ENCODE measurements at places on chromosomes 11 and 22. TPM values are rescaled to one million over a fixed set of nuclear protein-coding genes. Genes with fewer than 3 reads are reported as not detected.

DCUN1D5 gene
- total RNA-seq = 106 TPM

KDM4E gene
- total RNA-seq = not detected

APOBEC3A gene
- total RNA-seq = not detected

KRTAP5-7 gene
- total RNA-seq = not detected

TSKU gene
- 42.9 TPM for total RNA-seq

LRRC4C gene
- 0.51 TPM for total RNA-seq

SEC14L6 gene
- total RNA-seq = 8.1 TPM

KIRREL3 gene
- total RNA-seq = 2.2 TPM

OR52E8 gene
- not detected for total RNA-seq

APOL5 gene
- total RNA-seq = not detected

TRIM6 gene
- total RNA-seq = 6.1 TPM

OR5B21 gene
- not detected for total RNA-seq

XRCC6 gene
- 331 TPM for total RNA-seq

GPR83 gene
- total RNA-seq = not detected

SLC6A5 gene
- not detected for total RNA-seq

RAC2 gene
- 104 TPM for total RNA-seq

SOX10 gene
- 0.16 TPM for total RNA-seq

CNGA4 gene
- total RNA-seq = under 0.01 TPM

ENDOD1 gene
- total RNA-seq = 27.1 TPM

CALCA gene
- total RNA-seq = not detected

Data from mesangial cell (primary cell).